ENCODE measurements at places on chromosomes 7 and 10.
A peak's percentile ranks its signal among the peaks of the same experiment; 100 is the strongest.

DNA sequence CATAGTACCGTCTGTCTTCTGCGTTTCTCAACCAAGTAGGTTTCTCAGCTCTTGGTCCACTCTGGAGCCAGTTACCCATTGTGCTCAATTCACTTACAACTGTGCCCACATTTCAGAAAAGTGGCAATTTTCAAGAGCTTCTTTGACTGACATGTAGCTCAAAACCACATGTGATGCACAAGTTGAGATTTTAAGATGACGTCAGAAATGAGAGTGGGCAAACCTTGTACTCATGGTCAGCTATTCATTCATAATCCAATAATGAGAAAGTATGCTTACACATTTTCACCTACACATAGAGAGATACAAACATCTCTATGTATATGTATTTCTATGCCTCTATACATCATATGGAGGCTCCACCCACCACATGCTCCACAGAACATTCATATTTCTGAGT is 487.2 kb upstream of the AKR1E2 start:
- no peak for DNase-seq

DNA sequence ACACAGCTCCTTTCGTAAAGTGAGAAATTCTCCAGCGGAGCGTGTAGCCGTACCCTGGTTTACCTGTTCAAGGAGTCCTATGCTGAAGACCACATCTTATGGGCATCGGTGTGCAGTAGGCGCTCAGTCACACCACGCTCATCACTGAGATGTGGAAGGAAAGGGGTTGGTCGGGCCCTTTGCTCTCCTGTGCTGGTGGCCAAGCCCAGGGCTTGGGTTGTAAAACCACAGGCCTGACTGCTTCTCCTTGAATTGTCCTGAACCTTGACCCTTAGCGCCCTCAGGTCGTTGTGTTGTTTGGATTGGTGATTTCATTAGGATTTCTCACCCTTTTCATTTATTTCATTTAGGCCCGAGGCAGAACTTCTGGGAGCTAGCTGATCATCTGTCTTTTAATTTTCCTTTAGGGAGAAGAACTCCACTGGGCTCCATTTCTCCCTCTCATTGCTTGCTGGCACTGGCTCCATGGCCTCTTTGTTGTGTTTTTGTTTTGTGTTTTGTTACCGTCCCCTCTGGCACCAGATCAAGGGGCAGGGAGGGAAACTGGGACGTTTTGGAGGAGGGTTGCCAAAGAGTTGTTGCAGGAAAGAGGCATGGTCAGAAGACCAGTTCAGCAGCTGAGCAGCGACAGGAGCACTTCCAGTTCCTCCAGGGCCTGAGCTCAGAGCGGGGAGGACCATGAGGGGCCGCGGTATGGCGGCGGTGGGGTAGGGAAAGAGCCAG is 511.4 kb upstream of the GALNT17 start:
- no peak for DNase-seq

- peak; percentile 93 for DNase-seq
Observed at GRCh38 chr7:116211006-116211912, 920 bp downstream of the TES start.

- DNase-seq: peak; percentile 79
Observed at GRCh38 chr7:102983602-102984001, 70.8 kb downstream of the LRRC17 start.

DNA sequence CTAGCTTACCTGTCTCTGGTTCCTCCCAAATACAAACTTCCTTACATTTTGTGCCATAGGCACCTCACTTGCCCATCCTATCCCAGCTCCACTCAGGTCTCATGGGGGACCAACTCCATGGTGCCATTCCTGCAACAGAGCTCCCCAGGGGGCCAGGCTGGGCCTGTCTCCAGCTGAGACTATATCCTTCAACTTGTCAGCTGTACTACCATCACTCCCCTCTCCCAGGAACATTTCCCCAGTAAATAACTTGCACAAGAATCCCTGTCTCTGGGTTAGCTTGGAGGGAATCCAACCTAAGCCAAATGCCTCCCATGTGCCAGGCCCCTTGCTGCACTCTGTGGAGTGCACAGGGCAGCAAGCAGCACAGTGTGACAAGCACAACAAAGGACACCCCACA is 33.2 kb downstream of the FRMPD2 start:
- DNase-seq: no peak

GRCh38 chr10:31756729-31757110 is 171.9 kb downstream of the ARHGAP12 start:
- DNase-seq: no peak

GRCh38 chr7:155145477-155146255 is 75.5 kb downstream of the HTR5A start:
- DNase-seq: no peak

- no peak for DNase-seq
Observed at GRCh38 chr7:72674394-72674793, 153.6 kb downstream of the TYW1B start.

DNA sequence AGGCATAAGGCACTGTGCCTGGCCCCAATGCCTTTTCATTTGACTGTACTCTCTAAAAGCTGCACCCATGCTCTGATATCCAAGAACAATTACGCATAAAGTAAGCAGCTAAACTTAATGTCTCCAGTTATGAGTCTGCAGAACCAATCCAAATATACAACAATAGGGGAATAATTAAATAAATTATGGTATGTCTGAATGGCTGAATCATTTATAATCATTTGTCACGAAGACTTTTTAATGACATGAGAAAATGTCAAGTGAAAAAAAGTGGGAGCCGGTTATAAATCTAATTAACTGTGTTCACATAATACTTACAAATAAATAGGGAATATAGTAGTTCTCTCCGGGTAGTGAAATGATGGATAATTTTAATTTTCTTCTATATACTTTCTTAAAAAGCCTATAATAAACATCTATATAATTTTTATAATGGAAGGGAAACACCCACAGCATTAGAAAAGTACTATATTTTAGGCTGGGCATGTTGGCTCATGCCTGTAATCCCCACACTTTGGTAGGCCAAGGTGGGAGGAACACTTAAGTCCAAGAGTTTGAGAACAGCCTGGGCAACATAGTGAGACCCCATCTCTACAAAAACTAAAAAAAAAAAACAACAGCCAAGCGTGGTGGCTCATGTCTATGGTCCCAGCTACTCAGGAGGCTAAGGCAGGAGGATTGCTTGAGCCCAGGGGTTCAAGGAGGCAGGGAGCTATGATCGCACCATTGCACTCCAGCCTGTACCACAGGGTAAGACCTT is 14.2 kb downstream of the SLC37A3 start:
- DNase-seq: no peak

GRCh38 chr7:140640727-140641523 is at the start of gene DENND2A:
Gene DENND2A (minus strand): TSS chr7:140640813. CDS start chr7:140602397, 38,416 bp downstream.
- peak; percentile 45 for DNase-seq

DNA sequence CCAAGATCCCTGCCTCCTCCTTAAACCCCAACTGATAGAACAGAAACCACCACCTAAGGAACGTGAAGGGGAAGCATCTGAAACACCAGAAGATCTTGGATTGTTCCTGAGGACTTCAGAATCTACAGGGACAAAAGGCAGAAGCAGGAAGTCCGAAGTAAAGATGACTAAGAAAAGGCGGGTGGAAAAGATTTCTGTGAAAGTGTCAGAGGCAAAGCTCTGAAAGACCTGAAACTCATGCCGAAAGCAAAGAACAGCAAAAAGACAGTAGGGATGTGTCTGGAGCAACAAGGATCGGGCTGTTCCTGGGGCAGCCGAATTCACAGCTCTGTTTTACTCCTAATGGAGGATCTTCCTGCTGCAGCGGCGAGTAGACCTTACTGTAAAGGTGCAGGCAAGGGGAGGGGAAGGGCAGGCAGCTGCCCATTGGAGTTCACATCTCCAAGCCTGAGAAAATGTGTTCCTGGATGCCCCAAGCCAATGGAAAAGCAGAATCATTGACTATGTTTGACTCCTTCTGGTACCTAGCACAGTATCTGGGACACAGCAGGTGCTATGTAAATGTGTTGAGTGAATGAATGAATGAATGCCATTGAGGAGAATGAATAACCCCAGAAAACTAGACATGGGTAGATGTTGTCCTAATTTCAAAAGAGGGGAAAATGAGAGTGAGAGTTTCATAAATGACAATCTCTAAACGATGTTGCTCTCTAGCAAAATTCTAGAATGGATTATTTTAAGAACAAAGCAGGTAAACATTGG is 40.4 kb downstream of the PDIA4 start:
- no peak for DNase-seq

GRCh38 chr10:51675088-51675487 is 24.3 kb downstream of the CSTF2T start:
- DNase-seq: no peak
